ENCODE measurements at places on chromosomes 6 and 20.
A peak's percentile ranks its signal among the peaks of the same experiment; 100 is the strongest.

- DNase-seq, result peak; percentile 25
These were observed 87.2 kb downstream of the PDE7B start for GRCh38 chr6:135938576-135939207.

DNA sequence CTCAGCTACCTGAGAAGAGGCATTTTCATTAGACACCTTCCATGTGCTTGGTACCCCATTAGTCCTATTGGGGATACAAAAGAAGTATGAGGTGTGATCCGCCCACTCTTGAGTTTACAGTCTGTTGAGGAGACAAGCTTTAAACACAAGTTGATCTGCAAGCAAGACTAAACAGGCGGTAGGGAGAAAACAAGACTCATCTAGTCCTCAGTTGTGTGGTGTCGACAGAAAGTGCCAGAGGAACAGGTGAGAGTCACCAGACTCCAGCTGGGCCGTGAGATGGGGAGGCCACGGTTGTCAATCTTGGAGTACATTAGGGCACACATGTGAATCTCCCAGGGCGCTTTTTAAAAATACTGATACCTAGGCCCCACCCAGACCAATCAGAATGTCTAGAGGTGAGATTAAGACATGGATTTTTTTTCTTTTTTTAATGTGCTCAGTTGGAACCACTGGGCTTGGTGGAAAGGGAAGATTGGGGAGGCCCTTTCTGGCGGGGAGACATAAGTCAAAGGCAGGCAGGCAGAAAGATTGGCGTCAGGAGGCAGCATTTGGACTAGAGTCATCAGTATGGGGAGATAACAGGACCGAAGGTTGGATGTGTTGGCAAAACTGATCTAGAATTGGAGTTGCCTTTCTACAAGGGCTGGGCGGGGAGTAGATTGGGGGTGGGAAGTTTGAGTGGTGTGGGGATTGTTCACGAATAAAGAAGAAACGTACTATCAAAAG lies 10.4 kb downstream of the E2F3 start:
- peak; percentile 51 for DNase-seq

DNA sequence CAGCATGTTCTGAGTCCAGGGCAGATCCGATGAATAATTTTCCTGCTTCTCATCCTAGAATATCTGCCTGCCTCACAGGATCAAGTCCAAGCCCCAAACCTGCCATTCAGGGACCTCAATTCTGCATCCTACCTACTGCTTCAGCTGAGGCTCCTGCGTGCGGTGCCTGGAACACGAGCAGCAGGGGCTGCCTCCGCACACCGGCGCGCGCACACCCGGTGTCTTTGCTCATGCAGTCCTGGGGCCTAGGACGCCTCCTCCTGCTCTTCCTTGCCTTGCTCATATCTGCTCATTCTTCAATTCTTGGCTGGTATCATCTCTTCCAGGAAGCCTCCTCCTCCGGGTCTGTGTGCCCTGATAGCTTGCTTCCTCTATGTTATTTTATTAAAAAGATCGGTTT lies 81.1 kb upstream of the AGPAT4 start:
- DNase-seq, result no peak

GRCh38 chr6:143068001-143068400 lies 7.3 kb downstream of the AIG1 start:
- DNase-seq, result no peak

DNA sequence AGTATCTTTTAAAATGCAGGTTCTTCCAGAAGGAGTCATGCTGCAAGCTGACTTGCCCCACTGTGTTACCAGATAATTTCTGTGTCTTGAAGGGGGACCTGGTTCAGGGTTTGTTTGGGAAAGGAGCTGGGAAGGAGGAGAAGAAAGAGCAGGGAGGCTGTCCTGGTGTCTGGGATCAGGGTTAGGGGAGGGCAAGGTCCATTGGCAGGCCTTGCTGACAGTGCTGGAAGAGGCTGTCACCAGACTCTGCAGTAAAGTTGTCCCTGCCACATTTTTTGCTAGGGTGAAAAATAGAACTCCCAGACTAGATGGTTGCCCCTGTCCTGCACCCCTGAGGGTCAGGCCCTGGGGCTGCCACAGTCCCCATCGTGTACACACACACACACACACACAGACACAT lies 14.9 kb downstream of the GLP1R start:
- DNase-seq, result no peak

GRCh38 chr20:49647550-49647949 lies 66.1 kb downstream of the B4GALT5 start:
- peak; percentile 14 for DNase-seq
